ENCODE measurements at places on chromosomes 2 and 18.

DNA sequence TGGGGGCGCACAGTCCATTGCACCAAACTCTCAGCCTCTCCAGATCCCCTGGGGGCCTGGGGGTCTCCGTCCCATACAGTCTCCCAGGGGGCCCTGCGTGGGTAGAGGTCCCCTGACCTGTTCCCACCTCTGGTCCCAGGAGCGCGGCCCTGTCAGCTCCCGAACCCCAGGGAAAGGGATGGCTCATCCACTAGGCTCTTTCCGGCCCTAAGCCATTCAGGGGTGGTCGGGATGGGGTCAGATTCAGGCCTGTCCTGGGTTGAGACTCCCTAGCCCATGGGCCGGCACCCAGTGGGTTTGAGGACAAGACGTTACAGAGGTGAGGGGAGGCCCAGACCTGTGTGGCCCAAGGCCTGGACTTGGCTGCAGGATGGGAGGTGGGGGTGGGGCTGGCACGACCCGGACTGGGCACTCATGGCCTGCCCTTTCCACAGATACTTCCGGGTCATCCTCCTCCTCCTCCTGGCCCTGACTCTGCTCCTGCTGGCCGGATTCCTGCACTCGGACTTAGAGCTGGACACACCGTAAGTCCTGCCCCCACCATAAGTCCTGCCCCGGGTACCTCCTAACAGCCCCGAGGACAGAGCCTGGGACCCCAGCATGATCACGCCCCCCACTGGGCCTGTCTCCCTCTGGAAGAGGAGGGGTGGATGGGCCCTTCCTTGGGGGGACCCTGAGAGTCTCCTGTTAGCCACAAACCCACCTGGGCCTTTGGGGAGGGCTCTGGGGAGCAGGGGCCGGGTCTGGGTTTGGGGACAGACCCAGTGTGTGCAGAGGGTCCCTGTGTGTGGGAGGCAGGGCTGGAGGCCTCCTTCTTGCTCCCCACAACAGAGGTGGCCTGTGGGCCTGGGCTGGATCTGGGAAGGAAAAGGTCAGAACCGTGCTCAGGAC lies 10.1 kb upstream of the NEU4 start:
- no peak for DNase-seq

DNA sequence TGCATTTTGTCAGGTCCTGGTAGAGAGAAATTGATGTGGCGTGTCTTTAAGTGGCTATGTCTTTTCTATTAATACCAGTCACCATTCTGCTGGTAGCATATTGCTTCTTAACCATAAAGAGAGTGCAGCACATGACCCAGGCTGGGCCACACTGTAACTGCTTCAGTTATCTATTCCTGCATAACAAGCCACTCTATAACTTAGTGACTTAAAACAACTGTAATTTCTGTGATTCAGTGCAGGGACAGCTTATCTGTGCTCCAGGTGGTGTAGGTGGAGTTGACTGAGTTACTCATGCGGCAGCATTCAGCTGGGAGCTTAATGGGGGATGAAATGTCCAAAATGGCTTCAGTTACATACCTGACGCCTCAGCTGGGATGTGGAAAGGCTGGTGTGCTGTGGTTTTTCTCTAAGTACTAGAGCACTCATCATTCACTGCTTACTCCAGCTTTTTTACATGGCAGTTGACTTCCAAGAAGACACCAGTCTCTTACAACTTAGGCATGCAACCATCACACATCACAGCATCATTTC lies 742.4 kb downstream of the SATB2 start:
- no peak for DNase-seq

GRCh38 chr2:75522543-75523312 lies 38.0 kb downstream of the EVA1A start:
- no peak for DNase-seq

- DNase-seq = no peak
These were observed 65.2 kb downstream of the PLCL1 start for GRCh38 chr2:197869501-197870111.

DNA sequence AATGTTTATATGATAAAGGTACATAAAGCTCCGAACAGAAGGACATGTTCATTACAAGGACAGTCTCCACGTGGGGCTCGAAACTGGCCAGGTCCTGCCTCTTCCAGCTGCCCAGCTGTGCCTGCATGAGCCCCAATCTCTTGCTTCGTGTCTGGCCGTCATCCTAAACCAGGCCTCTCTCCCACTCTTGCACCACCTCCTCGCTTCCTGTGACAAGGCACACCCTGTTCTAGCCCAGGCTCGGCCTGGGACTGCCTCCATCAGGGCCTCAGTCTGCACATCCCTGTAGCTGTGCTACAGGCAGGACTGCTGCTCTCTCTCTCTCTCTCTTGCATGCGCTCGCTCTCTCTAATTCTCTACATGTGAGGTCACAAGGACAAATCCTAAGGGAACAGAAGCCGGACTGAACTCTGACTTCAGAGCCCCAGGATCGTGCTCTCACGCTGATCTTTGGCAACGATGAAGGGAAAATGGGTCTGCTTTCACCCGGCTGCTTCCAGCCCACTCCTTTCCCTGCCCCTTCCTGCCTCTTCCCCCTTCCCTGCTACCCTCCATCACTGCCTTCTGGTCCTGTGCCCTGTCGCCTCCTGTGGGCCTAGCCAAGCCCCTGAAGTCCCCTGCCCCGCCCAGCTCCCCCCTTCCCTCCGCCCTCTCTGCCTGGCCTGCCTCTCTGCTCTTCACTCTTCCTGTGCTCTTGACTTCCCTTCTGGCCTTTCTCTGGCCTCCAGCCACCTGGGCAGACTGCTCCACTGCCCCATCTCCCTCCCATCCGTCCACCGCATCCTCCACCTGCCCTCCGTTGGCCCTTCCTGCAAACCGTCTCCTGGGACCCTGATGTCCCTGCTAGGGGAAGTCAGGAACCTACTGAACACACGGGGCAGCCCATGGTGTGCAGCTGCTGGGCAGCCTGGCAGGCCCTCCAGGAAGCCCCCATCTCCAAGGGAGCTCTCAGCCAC lies 7.8 kb upstream of the GPR55 start:
- DNase-seq = no peak

- no peak for DNase-seq
These were observed 118.6 kb upstream of the SERPINE2 start for GRCh38 chr2:224157655-224158054.

DNA sequence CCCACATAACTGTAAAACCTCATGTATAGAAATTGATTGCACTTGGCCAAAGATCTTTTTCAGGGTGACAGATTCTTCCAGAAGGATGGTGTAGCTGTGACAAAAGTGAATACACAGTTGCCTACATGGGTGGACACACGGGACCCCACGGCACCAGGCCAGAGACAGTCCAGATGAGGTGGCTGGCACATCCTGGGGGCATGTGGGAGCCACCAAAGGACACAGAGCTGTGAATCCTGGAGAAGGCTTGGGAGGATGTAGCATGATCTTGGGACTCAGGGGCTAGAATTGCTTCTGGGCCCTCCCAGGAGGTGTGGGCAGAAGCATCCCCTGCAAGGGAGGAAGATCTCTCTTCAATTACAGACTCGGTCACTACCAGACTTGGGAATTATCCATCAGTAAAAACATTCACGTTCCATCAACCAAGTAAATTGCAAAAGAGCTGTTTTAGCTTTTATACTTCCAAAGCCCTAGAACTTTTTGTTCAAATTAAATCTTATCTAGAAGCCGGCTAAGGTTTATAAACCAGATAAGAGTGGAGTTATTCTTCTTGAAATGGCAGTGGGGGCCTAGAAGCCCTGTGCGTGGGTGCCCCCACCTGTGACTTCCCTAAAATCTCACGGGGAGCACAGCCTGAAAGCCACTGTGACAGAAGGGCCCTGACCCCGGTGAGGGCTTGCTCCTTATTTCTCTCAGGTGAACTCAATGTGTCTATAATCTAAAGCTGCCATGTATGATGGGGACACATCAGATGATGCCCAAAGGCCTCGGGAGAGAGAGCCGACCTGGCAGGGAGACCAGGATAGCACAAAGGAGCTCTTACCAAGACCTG lies 81.7 kb downstream of the SEPTIN10 start:
- no peak for DNase-seq

DNA sequence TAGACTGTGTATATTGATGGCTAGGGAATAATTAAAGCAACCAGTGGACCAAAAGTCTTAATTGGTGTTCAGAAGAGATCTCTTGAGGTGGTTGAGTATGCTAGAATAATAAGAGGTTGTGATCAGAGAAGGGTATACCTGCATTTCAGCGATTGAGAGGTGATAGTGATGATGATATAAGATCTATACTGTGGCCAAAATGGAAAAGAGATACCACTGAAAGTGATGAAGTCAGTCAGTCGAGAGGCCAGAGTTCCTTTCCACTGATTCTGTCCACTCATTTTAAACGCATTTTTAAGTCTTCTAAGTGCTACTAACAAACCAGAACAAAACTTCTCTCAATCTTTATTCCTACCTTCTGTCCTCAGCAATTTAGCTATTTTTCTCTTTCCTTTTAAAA lies 32.9 kb downstream of the ACTR3 start:
- no peak for DNase-seq

- DNase-seq = no peak
These were observed 1018.8 kb upstream of the FANCL start for GRCh38 chr2:59259913-59260312.

GRCh38 chr2:64283641-64284361 lies 139.6 kb upstream of the PELI1 start:
- no peak for DNase-seq

- no peak for DNase-seq
These were observed 143.5 kb downstream of the CELF4 start for GRCh38 chr18:37422116-37422515.

DNA sequence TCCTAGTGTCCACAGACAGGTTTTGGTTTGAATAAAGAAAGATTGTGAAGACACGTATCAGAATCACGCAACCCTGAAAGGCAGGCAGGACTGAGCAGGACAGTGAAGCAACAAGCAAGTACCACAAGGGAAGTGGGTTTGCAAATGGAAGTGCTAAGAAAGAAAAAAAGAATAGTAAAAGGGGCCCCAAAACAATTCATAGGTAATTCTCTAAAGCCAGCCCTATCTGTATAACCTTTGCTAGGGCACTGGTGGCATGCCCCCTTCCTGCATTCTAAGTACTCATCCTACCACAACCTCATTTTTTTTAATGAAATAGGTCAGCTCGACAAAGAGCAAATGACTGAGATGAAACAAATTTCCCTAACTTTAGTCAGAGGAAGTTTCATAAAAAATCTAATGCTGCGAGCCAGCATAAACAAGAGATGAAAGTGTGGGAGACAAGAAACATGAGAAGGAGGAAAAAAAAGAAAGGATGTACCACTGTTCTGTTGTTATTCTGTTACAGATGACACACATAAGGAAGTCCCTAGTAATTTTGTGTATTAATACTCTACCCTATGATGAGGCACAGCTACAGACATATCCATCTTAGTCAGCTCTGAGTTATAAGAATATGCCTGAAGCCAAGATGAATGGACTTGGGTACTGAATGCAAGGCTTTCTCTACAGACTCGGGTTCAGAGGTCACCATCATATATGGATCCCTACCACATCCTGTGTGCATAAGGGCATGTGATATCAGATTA lies 32.2 kb downstream of the IKZF2 start:
- DNase-seq = no peak

- DNase-seq = peak; percentile 66
These were observed 515.8 kb downstream of the GALR1 start for GRCh38 chr18:77765468-77765867.

DNA sequence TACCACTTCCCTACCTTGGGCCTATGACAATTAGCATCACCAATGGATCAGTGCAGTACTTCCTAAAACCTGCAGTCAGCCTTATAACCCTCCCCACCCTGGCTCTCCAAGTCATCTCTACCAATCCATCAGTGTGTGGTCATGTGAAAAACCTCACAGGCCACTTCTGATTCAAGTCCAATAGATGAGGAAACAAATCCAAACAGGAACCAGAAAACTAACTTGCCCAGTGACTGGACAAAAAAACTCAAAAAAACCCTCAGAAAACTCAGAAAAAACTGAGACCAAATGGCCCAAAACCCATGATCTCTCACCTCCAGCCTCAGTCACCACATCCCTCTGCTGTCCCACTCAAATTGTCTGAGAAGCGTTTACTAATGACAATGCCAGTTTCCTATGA lies 43.3 kb downstream of the TGFA start:
- DNase-seq = no peak

DNA sequence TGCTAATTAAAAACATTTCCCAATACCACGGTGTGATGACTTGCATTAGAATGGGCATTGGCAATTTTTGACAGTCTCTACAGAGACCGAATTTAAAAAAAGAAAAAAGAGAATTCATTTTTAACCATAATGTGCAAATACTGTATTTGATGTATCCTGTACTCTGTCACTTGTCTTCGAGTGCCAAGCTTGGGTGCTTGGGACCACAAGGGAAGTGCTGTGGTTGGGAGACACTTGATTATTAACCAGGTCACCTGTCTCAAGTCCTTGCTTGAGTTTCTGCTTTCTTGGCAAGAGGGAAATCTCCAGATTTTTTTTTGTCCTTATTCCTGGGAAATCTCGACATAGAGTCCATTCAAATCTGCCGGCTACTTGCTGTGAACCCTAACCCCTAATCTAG lies 209.0 kb downstream of the MC4R start:
- DNase-seq = no peak

- DNase-seq = no peak
These were observed 27.4 kb upstream of the EIF2AK3 start for GRCh38 chr2:88654714-88655113.

DNA sequence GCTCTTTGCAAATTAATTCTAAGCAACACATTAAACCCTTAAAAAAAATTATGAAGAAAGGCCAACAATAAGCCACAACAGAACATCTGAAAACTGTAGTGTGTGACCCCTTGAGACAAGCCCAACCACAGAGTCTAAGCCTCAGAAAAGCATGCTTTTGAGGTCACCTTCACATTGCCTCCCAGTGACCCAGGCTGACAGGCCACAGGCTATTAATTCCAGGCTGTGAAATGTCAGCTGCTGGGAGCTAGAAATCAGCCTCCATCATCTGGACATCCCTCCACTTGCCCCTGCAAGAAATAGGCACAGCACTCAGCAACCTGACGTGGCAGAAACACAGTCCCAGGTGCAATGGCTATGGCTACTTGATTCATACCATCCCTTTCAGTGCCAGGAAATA lies 179.4 kb upstream of the ZFP36L2 start:
- DNase-seq = no peak

DNA sequence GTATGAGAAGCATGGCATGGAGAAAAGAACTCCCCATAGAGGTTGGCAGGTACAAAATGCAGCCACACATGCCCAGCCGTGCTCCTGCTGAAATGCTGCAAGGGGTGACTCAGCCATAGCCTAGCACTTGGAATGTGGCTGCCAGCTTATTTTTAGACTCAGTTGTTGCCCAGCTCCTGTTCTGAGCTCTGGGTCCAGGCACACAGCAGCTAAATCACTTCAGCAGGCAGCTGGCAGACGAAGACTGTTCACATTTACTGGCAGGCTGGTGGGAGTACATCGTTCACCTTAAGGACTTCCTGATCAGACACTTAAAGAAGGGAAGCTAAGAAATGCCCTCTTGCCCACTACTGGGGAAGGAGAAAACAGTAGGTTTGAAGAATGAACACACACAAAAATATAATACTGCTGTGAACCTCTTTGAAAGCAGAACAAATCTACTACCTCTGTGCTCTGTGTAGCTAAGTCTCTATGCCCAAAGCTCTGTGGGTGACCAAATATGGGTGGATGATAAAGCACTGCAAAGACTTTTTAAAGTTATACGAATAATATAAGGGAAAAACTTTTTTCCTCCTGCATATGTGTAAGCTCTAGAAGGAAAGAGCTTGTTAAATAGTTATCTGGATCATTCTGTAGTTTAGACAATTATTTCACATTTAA lies 146.1 kb downstream of the LNPK start:
- no peak for DNase-seq

- DNase-seq = no peak
These were observed 47.8 kb upstream of the CAVIN2 start for GRCh38 chr2:191894681-191895147.
